Epithelial cell of proximal tubule (primary cell): ENCODE measurements at places on chromosomes 2 and 18.

DNA sequence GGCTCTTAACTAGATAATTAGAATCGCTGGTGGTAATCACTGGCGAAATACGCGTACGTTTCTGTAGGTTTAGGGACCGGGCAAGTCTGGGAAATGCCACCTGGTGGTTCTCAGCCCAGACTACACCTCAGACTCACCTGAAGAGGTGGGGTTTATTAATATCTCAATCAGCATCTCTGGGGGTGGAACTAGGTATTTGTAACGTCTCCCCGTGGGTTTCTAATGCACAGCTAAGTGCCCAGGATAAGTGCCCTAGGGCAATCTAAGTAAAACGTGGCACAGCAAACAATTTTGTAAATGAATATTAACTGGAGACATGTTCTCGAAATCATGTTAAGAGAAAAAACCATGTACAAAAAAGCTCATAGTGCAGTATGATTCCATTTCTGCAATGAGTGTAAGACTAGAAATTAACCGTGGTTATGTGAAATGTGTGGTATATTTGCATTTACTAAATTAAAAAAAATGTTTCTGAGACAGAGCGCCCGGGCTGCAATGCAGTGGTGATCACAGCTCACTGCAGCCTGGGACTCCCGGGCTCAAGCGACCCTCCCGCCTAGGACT is 760 bp upstream of the CNOT11 start:
- DNase-seq: no peak

- DNase-seq: no peak
Measured at GRCh38 chr2:40178971-40179370, 272.9 kb downstream of the SLC8A1 start.

DNA sequence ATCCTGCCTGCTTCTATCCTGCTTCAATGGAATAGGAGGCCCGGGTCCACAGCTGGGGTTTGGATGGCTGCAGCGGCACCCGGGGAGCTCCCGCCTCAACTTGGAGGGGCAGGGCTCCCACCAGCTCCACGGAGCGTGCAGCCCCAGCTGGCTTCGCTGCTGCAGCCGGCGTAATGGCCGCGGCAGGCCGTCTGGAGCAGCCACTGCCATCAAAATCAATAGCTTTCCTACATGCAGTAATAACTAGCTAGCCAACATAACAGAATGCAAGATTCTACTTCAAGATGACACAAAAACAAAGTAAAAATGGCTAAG is 154.2 kb upstream of the RMP24 start:
- no peak for DNase-seq

DNA sequence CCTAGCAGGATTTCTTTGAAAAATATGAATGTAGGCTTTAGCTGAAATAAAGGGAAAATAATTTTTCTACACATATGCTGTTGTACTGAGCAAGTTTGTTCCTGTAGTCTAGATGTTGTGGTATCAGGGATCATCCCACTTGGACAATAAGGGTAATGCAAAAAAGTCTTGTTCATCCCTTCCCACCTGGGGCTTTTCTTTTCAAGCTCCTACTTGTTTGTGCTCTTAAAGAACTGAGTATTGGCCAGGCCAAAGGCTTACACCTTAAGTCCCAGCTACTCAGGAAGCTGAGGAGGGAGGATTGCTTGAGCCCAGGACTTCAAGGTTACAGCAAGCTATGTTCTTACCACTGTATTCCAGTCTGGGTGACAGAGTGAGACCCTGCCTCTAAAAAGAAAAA is 35.5 kb downstream of the ZC3H6 start:
- DNase-seq: no peak

GRCh38 chr18:32707586-32707985 is 65.2 kb downstream of the KLHL14 start:
- DNase-seq: no peak

DNA sequence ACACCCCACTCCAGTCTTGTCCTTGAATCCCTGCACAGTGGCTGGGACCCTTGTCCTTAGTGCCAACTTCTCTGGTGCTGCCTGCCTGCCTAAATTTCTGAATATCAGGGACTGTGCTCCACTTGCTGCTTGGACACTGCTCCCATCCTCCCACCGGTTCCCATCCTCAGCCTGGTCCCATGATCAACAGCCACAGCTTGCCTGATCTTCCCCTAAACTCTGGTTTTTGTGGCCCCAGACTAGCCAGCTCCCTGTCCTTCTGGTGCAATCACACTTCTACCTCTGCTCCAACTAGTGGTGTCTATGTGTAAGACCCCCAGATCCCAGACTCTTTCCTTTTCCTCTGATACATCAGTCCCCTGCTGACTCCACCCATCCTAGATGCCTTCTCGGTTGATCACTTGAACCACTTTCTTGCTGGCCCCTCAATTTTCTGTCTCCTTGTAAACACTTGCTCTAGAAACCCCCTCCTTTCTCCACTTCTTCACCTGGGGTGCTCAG is 37.2 kb upstream of the POLE4 start:
- no peak for DNase-seq

DNA sequence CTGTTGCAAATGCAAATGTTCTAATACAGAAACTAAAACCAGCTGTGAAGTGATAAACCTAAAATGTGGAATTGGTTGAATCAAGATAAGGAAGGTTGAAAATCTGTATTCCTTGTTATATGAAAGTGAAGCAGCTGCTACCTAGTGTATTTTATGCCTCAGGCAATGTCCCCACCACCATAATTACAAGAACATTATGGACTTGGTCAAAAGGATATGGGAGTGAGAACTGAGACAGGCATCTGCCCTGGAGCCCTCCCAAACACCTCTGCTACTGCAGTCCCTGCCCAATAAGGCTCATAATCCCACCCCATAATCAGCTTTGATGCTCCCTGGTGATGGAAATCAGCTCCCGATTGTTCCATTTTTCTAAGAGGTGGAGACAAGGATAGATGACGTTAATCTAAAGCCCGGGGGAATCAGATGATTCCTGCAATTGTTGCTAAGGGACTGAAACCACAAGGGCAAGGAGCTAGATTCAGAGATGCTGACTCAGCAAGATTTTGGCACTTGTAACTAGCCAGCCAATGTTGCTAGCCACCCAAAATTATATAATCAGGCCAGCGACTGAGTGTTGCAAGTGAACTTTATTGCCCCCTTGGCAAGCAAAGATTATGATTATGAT is 69.5 kb downstream of the EVA1A start:
- no peak for DNase-seq

GRCh38 chr2:17658251-17658843 is 95.3 kb downstream of the SMC6 start:
- no peak for DNase-seq

GRCh38 chr2:10964052-10964790 is 52.5 kb downstream of the KCNF1 start:
- no peak for DNase-seq

DNA sequence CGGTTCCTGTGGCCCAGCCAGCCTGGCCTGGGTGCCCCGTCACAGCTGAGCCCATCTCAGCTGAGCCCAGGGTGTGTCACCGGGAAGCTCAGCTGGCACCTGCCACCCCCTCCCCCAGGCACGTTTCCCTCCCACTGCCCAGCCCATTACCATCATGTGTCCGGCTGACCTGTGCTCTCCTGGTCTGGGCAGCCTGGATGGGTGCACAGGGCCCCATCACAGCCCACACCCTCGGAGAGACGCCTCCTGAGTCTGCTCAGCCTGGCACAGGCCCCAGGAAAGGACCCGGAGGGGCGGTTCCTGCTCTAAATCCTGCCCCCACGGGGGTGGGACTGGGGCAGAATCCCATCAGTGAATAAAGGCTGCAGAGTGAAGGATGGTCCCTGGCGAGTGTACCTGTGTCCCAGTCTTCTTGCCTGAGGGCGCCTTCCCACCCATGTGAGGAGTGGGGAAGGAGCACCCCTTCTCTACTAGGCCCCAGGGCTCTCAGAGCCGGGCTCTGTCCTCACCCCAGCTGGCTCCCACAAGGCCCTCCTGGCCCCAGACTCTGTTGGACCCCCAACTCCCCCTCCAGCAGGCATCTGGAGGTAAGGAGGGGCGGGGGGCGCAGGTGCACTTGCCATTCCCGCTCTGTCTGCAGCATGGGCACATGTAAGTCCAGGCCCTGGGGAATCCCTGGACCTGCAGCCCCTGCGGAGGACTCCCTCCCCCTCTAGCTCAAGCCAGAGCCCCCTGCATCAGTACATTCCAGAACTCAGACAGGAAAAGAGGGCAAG is 21.2 kb downstream of the GPC1 start:
- no peak for DNase-seq
